Hippocampal formation (tissue), 2 donors: ENCODE measurements at places on chromosomes 12 and 14.

DNA sequence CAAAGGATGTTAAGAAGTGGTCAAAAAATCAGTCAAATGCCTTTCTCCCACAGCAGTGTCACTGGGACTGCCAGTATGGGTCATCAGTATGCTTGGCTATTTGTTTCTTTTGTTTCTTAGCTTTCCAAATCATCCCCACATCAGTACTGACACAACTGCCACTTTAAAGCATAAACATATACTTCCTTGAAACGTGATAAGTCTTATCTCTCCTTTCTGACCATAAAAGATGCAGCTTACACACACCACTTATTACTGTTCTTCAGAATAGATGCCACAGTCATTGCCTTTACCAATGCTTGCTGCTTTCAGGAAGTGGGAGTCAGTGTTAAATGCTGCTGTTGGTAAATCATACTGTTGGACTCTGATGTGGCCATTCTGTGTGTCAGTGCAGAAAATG lies 18.6 kb upstream of the GARIN2 start:
- no peak for DNase-seq

DNA sequence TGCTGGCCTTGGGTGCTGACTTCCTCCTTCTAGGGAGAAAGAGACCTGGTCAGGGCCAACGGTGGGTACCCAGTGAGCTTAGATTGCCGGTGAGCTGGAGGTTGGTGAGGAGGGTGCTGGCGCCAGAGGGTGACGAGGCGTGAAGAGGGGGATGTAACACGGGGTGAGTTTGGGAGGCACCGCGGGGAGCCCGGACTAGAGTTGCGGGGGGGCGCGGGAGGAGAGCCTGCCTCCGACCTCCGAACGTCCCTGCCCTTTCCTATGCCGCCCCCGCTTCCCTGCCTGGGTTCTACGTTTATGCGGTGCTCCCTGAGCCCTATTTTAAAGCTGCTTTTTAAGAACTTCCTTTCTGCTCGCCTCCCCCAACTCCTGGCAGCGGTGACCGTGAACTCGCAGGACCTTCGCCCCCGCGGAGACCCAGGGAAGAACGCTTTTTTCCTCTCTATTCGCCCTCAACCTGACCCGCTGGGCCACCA lies 18.6 kb downstream of the OR6S1 start:
- no peak for DNase-seq

DNA sequence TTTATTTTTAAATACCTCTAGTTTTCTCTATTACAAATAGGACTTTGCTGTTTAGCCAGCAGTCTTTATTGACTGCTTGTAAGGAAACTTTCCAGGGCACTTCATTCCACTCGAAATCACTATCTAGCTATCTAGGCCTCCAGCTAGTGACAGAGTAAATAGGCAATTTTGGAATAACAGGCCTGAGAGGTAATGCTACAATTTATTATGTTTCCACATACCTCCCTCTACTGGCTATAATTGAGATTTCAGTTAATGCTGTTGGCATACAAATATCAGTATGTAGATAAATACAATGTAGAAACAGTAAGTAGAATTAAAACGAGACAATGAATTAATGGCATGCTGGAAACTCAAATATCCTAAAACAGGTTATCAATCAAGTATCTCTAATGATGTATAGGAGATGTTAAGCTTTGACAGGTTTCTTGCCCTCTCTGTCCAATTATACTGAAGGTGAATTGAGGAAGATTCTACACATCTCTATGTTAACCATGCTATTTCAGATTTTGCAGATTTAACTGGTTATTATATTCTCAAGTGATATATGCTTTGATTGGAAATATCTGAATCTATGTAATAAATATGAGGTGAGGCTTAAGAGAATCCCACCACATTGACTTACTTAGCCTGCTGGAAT lies 7.2 kb downstream of the DTD2 start:
- DNase-seq = no peak

GRCh38 chr14:49924852-49925251 lies 32.0 kb downstream of the ARF6 start:
- DNase-seq = no peak

DNA sequence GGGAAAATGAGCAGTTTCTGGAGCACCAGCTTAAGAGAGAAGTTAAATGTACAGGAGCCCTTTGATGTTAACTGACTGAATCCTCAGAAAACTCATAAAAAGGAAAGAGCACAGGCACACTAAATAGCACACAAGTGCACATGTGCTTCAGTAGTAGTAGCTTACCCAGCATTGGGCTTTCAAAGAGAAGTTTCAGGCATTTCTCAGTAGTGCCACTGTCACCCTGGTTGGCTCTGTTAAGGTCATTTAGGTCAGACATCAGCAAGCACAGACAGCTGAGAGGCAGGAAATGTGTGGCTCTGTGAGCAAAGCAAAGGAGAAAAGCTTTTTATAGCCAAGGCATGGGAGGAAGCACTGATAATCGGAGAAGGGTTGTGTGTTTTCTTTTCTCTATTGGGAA lies 96.3 kb upstream of the HIF1A start:
- DNase-seq = no peak

DNA sequence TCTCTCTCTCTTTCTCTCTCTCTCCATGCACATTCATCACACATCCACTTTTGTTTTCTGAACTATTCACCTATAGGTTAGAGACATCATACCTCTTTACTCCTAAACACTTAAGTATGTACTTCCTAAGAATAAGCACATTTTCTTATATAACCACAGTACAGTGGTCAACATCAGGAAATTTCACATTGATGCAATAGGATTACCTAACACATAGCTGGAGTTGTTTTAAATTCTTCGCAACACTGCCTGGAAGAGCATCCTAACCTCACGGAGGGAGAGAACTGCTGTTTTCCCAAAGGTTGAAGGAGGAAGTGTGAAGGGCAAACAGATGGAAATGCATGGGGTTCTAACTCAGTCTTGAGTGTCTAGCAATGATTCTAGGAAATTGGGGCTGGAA lies 159.2 kb downstream of the SYT1 start:
- no peak for DNase-seq

DNA sequence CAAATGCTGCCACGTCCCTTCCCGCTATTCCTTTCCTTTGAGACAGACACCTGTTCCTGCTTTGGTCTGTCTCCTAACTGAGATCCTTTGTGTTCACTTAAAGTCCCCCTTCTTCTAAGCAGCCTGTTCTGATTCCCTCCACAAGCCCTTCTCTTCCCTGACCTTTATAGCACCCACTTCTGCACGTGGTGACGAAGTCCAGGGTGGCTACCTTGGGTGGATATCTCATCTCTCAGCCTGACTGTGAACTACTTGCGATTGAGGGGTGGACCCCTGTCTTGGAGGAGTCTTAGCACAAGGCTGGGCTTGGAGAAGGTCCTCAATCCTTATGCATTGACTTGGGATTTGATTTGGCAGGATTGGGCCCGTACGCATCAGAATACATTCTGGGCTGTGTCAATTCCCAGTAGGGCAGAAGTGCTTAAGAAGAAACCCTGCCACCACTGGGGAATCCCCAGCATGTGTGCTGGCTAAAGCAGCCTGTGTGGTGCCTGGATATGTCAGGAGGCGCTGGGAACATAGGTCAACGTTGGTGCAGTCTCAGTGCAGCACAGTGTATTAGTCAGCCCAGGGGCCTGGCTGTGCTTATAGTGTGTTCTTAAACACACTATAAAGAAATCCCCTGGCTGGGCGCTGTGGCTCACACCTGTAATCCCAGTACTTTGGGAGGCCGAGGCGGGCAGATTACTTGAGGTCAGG lies 23.6 kb downstream of the KRT80 start:
- DNase-seq = no peak

DNA sequence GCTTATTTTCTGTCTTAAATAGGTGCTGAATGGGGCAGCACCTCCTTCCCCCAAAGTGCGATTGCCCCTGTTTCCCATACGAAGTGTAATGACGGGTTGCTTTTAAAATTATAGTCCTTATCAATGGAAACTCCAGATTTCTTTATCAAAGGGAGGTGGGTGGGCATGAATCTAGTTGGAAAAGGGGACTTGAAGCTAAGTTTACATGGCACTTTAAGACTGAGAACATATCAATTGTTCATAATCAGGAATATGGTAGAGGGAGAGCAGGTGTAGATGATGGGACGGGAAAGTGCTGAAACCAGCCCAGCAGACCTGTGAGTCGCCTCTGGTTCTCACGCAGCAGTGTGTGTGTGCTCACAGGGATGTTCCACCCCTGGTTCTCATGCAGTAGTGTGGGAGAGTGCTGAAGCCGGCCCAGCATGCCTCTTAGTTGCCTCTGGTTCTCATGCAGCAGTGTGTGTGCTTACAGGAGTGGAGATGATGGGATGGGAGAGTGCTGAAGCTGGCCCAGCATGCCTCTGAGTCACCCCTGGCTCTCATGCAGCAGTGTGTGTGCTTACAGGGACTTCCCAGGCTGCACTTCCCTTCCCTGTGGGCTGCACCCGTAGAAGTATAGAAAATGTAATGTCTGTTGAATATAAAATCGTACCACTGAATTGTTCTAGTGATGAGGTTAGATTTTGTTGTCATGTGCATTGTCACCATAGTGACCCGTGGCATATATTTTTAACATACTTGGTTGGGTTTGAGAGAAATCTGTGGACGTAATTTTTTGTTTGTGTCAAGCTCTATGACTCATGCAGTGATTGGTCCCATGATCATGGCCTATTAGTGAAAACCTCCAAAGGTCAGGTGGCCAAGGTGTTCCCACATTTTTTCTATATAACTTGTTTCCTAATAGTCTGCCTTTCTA lies 51.6 kb downstream of the GPATCH2L start:
- no peak for DNase-seq

- no peak for DNase-seq
Measured at GRCh38 chr12:131971226-131971625, 21.5 kb downstream of the EP400 start.

DNA sequence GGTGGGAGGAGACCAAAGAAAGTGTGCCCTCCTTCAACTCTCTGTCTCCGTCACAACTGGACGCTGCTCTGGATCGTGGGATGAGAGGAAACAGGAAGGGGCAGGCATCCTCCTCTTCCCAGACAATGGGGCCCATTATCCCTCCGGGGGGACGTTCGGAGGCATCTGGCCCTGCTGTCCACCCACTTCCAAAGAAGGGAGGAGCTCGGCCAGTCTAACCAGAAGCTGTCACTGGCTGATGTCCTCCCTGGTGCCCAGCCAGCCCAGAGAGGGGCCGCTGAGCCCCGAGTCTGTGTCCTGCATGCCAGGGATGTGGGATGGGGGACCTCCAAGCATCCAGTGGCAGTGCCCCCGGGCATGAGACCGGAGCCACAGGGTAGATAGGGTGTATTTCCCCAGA lies 39.8 kb upstream of the MEG3 start:
- DNase-seq = peak; percentile 58

- DNase-seq = peak; percentile 53
Measured at GRCh38 chr12:8823565-8824300, 1.3 kb downstream of the A2ML1 start.

DNA sequence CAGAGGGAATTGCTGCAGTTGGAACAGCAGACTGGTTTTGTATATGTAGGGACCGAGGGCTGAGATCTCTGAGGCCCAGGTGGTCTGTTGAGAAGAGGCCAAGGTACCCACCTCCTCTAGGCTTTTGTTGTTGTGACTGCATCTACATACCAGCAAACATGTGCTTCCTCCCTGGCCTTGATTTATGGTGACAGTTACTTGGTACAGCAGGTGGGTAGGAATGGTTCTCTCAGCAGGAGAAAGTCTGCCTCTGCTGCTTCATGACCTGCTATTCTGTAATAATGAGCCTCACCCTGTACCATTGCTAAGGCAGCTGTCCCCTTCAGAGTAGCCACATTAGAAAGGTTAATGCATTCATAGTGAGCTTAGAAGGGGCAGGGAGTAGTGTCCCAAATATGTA lies 196.7 kb upstream of the PELI2 start:
- no peak for DNase-seq

DNA sequence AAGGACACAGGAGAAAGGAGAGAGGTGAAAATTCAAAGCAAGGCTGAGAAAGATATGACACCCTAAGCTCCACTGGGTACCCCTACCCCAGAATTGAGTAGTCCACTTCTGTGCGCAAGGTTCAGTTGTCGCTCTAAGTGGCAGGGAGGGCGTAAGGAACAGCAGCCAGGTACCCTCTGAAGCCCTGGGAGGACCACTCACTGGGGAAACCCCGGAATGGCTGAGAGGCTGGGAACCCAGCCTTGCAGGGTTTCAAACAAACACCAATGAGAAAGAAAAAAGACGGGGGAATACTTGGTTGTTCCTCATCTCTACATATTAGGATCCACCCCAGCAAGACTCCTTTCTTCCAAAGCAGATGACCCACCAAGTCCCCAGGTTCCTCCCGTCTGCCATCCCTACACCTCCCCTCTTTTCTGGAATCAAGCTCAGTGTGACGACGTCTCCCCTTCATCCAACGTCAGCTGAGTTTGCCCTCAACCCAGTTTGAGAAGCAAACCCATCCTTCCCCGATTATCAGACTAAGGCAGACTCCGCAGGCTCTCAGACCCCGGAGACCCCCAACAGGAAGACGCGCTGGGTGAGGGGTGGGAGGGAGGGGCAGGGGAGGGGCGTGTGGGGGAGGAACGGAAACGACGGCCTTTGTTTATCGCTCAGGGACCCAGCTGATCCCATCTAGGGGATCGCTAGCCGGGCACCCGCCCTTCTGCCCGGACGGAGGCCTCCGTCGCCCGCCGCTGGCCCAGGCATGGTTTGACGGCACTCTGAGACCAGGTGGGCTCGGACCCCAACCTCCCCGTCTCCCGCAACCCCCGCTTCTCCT lies 795 bp downstream of the LMBR1L start:
- DNase-seq = no peak

GRCh38 chr12:118371321-118372282 lies 1.1 kb downstream of the TAOK3 start:
- no peak for DNase-seq

DNA sequence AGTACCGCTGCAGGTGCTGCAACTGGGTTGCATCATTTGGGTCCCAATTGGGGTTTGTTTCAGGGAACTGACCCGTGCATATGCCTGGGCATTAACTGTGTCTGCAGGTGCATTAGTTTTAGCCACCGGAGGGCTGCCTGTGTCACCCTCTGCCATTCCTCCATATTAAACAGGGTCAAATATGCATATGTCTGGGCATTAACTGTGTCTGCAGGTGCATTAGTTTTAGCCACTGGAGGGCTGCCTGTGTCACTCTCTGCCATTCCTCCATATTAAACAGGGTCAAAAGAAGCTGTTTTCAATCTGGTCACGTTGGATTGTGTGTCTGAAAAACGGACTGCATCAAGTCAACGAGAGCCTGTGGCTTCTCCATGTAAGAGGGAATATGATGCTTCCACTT lies 1317.0 kb downstream of the TMEM121 start:
- DNase-seq = no peak

- DNase-seq = no peak
Measured at GRCh38 chr12:50142993-50143392, 24.2 kb downstream of the CERS5 start.

- DNase-seq = no peak
Measured at GRCh38 chr14:75905147-75905904, 76.5 kb downstream of the TGFB3 start.

- no peak for DNase-seq
Measured at GRCh38 chr12:128813392-128813791, 10.4 kb downstream of the SLC15A4 start.

GRCh38 chr14:70776197-70776596 lies 33.1 kb downstream of the MAP3K9 start:
- DNase-seq = no peak
